ENCODE measurements at places on chromosomes 6 and 20. TPM values are rescaled to one million over a fixed set of nuclear protein-coding genes. Genes with fewer than 3 reads are reported as not detected.

The THBD gene
- 0.29 TPM for total RNA-seq

The UBE2C gene
- total RNA-seq = 0.55 TPM

DNA sequence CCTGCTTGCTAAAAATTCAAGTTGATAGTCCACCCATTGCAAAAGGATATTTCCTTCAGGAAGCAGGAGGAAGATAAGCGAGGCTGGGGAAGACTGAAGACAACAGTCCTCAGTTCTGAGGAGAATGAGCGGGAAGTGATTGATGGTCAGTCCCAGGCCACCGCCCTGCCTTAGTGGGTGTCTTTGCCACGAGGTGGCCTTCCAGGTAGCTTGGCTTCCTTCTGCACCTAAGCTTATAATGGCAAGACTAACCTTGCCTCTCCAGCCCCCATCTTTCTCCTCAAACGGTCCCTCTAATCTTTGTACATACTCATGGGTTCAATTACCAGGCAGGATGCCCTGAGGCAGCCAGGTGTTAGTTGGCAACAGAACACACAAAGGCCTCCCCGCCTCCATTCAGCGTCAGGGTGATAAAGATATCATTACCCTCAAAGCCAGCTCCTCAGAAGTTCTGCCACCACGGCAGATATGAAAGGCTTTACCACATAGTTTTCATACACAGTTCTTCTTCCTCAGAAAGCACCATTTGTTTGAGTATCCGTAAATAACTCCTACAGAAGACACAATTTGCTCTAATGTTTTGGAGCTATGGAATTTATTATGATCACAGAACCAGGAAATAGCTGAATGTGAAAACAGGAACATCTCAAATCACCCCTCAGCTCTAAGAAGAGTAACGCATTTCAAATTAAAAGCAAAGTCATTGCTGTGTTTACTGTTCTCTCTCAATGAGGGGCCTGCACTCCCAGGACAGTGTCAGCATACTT, 249.4 kb downstream of the ATXN1 start:
- no peaks in the 10 kb centered on the region for H3K36me3 ChIP-seq
- no peak overlapping the region for H3K4me3 ChIP-seq
- peak overlapping the region; percentile 36 for H3K27ac ChIP-seq

GRCh38 chr20:1397710-1398109, 4.9 kb upstream of the FKBP1A start:
- H3K27me3 ChIP-seq = no peaks in the 10 kb centered on the region
- no peak overlapping the region for H3K4me3 ChIP-seq
- no peaks in the 10 kb centered on the region for H3K36me3 ChIP-seq
- H3K4me1 ChIP-seq = peaks cover 17% of the 10 kb centered on the region

The SCRT2 gene
- total RNA-seq = not detected

DNA sequence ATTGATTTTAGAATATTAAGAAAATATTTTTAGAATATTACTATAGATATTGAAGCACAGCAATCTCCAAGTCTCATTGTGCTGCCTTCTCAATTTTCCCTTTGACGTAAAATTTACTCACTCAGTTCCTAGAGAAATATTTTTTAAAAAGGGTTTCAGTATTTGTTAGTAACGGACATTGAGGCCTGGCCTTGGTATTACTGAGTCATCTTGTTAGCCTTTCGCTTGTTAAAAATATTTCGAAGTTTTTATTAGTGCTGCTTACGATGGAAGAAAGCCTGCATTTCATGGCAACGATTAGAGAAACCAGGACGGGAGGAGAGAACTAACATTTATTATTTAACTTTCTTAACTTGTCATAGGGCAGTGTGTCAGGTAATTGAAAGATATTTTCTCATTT, 82.2 kb downstream of the TIAM2 start:
- H3K27me3 ChIP-seq = no peaks in the 10 kb centered on the region
- no peak overlapping the region for H3K4me3 ChIP-seq
- H3K27ac ChIP-seq = no peak overlapping the region
- DNase-seq = no peak

The GPLD1 gene
- total RNA-seq = 1.4 TPM

The SEMG1 gene
- total RNA-seq = not detected

The GSTA2 gene
- total RNA-seq = not detected

DNA sequence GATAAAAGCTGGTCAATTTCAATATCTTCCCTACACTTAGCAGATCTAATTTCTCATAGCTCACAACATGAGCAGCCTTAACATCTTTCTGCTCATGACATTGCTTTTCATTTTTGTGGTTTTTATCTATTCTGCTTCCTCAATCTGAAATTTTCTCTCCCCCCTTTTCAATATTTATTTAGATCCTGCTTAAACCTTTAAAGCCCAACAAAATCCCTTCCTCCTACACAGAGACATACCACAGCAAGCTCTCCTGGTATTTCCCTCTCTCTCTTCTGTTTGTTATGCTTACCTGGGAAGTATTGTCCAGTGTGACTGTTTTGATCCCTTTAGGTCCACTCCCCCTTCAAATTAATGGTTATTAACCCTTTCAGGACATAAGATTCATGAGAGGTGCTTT, 582.5 kb downstream of the RFPL4B start:
- no peaks in the 10 kb centered on the region for H3K4me1 ChIP-seq
- no peak overlapping the region for H3K27ac ChIP-seq
- H3K27me3 ChIP-seq = no peaks in the 10 kb centered on the region

GRCh38 chr6:56335726-56336125, 88.3 kb upstream of the COL21A1 start:
- no peak for DNase-seq
- H3K27ac ChIP-seq = no peak overlapping the region
- no peaks in the 10 kb centered on the region for H3K4me1 ChIP-seq

- no peaks in the 10 kb centered on the region for H3K36me3 ChIP-seq
- peak overlapping the region; percentile 91 for H3K27ac ChIP-seq
- peak overlapping the region; percentile 21 for H3K4me3 ChIP-seq
- H3K4me1 ChIP-seq = peaks cover 58% of the 10 kb centered on the region
- H3K27me3 ChIP-seq = no peaks in the 10 kb centered on the region
Observed at GRCh38 chr6:158654960-158655489, 5.2 kb downstream of the SYTL3 start.

GRCh38 chr20:13819885-13820645, 35.2 kb downstream of the NDUFAF5 start:
- H3K4me3 ChIP-seq = no peak overlapping the region
- H3K27ac ChIP-seq = no peak overlapping the region
- peaks cover 21% of the 10 kb centered on the region for H3K36me3 ChIP-seq
- H3K27me3 ChIP-seq = no peaks in the 10 kb centered on the region
- no peaks in the 10 kb centered on the region for H3K4me1 ChIP-seq
- peak; percentile 28 for DNase-seq
